Renal cortical epithelial cell (primary cell): ENCODE measurements at places on chromosomes 3 and 15. TPM values are rescaled to one million over a fixed set of nuclear protein-coding genes. Genes with fewer than 3 reads are reported as not detected.

GRCh38 chr15:71945012-71945411 lies 134.7 kb downstream of the NR2E3 start:
- DNase-seq = no peak

GRCh38 chr3:47663630-47664240 lies 85.1 kb upstream of the CSPG5 start:
- DNase-seq = no peak

Gene CX3CR1
- total RNA-seq = 0.17 TPM in 1 of 2 replicates, not detected in the other

GRCh38 chr3:67516496-67516895 lies 137.9 kb downstream of the SUCLG2 start:
- no peak for DNase-seq

GRCh38 chr3:127457094-127457475 lies 133.4 kb downstream of the TPRA1 start:
- DNase-seq = peak; percentile 50

DNA sequence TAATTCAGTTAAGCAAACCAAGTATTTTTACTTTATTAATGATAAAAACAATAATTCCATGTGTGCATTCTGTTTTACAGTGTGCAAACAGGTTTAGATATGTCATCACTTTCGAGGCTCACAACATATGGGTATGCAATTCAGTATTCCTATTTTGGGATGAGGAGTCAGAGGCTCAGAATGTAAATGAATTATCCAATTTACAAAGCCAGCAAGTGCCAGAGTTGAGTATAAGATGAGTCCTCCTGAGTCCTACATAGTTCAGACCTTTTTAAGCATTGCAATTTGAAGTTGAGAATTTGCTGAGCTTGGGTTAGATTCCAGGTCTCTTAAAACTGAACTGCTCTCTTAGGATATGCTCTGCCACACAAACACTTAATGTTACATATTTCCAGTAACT lies 424.2 kb upstream of the ROBO2 start:
- DNase-seq = no peak

Gene TEX55
- total RNA-seq = not detected in 2 replicates

Gene MCTP2
- total RNA-seq = 14.8 and 26.6 TPM in 2 replicates
